ENCODE measurements at places on chromosomes 1 and 21.

DNA sequence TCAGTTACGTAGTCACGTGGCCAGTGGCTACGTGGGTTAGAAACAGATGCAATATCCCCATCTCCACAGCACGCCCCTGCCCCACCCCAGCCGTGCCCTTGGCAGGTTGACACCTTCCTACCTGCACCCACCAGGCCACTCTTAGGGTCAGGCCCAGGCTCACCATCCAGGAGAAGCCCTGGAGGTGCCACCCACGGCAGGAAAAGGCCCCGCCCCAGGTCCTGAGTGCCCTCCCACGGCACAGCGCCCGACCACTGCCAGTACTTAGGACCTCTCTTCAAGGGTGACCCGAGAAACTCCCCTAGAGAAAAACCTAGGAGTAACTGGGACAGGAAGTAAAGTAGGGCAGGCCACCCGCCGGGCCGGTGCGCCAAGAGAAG, 1.5 kb downstream of the C1orf35 start:
- no peak for DNase-seq

GRCh38 chr1:230790026-230790425, 42.8 kb downstream of the CAPN9 start:
- DNase-seq = no peak

DNA sequence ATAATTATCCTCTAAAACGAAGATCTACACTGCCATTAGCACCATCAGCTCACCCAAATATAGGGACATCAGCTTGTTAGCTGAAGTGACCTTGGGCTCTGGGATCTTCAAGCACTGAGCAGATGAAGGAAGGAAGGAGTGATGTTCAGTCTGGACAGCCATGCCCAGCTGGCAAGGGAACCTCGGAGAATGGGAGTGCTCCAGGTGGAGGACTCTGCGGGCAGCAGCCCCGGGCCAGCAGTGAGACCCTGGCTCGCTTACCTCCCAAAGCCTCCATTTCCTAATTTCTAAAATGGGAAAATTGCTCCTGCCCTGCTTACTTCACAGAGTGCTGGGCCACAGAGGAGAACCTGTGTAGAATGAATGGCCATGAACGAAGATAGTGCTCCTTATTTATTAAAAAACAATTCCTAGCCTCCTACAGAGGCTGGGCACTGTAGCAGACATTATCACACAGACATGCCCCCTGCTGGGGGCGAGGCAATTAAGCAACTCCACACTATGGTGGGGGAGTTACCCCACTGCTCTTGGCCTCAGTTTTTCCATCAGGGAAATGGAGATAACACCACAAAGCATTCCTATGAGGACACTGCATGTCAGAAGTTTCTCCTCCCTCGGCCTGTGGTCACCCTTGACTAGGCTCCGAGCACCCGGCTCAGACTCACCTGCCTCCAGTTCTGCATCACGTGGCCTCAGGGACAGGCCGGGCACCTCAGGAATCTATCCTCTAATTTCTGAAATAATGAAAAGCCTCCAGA, 117.6 kb downstream of the KCNN3 start:
- DNase-seq = no peak

GRCh38 chr1:16153999-16154673, 1.7 kb downstream of the EPHA2 start:
- DNase-seq = no peak

GRCh38 chr1:10080523-10080922, 47.8 kb downstream of the UBE4B start:
- no peak for DNase-seq

GRCh38 chr1:232875536-232875935, 70.3 kb downstream of the MAP10 start:
- DNase-seq = no peak

- DNase-seq = no peak
Measured at GRCh38 chr1:16882986-16883385, 12.8 kb upstream of the RNU1-2 start.

GRCh38 chr1:209787551-209787950, 3.2 kb upstream of the C1orf74 start:
- DNase-seq = no peak

DNA sequence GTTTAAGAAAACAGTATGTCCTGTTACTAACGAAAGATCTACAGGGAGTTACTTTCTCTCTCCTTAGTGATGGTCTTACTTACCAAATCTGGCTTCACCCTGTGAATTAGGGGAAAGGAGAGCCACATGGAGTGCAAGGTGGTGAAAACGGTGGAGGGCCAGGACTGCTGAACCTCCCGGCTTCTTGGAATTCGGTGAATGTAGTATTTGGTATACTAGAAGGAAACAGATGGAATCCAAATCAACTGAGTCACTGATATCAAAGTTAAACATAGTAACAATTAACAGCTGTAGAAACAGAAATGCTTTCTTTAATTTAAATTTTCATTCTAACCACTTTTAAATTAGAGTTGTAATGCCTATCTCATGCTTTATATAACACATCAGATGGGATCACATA, 45.7 kb downstream of the ALG14 start:
- DNase-seq = no peak

- DNase-seq = no peak
Measured at GRCh38 chr21:42384156-42384945, 11.5 kb downstream of the TMPRSS3 start.

- DNase-seq = no peak
Measured at GRCh38 chr1:205261946-205262691, 34.4 kb downstream of the TMCC2 start.

GRCh38 chr21:18356801-18357200, 46.8 kb downstream of the TMPRSS15 start:
- no peak for DNase-seq

DNA sequence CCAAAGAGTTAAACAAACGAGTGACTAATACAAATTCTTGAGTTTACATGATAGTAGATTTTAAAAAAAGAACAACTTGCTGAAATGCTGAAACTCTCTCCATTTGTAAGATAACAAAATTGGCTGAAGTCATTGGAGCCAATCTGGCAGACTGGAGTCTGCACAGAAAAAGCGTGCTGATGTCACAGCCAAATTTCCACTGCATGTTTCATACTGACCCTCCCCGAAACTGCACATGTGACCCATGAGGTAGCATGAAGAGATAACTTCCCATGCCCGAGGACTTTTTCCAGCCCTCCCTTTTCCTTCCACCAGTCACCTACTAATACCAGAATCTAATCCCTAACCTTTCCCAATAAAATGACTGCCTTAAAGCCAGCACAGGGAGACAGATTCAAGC, 1.2 kb upstream of the LELP1 start:
- DNase-seq = no peak

DNA sequence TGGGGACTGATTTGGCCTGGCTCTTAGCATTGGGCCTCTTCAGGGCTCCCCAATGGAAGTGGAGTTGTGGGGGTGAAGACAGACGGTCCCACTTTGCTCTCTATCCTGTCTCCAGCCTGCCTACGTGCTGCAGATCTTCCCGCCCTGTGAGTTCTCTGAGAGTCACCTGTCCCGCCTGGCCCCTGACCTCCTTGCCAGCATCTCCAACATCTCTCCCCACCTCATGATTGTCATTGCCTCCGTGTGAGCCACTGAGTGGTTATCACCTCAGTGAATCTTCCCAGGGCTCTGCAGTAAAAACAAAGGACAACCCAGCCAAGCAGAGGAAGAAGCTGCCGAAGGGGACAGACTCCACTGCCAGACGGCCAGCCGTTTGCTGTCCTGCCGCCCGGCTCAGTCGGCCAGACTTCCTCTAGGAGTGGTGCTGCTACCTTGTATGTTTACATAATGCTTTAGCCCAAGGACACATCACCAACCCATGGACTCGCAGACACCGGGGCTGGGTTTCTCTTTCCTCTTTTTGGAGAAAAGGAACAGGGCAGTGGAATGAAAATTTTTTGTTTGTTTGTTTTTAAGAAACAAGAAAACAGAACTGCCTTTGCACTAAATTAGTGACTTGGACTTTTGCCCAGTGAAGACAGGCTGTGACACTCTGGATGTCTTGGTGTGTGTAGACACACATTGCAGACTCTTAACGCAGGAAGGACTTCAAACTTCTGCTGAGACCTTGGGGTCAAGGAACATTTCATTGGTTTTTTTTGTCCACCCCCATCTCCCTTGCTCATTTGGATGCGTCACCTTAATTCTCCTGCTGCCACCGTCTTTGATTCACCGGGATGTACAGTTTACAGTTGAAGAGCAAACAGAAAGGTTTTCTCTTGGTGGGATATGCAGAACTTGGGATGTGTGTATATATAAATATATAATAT, 36.5 kb downstream of the ZBTB17 start:
- DNase-seq = no peak

DNA sequence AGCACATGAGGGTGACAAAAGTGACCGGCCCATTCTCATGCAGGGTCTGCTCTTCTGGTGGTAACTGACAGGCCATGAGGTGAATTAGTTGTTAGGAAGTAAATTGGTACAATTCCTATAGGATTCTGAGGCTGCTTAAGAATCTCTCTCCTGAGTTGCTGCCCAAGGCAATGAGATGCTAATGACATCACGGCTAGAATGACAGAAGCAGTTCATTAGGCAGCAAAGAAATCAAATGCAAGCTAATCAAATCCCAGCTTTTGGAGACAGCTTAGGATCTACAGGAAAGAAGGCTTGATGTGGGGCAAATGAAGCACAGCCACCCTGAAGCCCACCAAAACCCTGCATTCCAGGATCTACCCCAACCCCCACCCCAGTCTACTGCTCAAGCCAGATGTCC, 265.2 kb downstream of the ASTN1 start:
- DNase-seq = no peak

DNA sequence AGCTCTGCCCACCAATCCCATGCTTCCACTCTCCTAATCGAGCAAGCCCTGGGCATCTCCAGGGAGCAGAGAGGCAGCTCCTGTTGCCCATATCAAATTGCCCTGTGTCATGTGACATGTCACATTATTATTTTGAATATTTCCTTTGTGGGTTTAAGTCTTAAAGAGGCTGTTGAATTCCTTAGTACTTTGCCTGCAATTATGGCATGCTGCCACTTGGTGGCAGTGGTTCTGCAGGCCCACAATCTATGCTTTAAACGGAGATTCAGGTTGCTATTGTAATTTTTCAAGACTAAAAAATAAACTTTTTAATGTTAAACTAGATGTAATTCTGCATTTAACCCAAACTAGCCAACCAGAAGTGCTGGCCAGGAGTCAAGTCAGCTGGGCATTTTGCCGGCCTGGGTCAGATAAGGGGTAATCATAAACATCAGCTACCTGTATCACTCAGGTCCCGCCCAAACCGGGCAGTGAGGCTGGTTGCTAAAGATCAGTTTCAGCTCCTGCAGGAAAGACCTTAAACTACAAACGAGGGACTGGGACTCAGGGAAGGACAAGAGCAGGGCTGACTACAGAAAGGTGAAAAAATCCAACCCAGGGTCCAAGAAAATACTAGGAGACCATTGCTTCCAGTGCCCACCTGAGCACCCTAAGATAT, 37.3 kb upstream of the ARHGEF16 start:
- no peak for DNase-seq

DNA sequence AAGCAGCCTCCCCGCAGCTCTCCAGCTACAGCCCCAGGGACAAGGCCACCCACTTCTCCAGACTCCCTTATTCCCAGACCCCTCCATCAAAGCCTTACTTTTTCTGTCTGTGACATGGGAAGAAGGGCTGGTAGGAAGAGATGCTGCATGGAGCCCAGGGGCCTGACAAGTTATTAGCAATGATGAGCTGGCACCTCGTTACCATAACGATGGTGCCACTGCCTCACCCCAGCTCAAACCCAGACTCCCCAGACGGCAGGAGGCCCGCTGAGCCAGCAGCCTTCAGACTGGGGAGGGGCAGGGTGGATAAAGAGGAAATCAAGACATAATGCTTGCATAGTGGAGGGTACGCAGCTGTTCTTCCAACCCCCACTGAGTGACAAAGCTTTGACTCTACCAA, 3.3 kb downstream of the DLGAP3 start:
- DNase-seq = no peak

All from stimulated activated CD8-positive, alpha-beta memory T cell treated with anti-CD3 and anti-CD28 coated beads, Interleukin-2, amount 100 ng/mL, for 1 hour (primary cell).